ENCODE measurements at places on chromosomes 5 and 9. TPM values are rescaled to one million over a fixed set of nuclear protein-coding genes. Genes with fewer than 3 reads are reported as not detected.

NOXA1 gene
- total RNA-seq: 0.51 TPM

GRCh38 chr9:4987961-4988421 is 2.9 kb downstream of the JAK2 start:
- DNase-seq: peak; percentile 77

- peak; percentile 59 for DNase-seq
These were observed 13.1 kb upstream of the BNC2 start for GRCh38 chr9:16883586-16883985.

- DNase-seq: no peak
These were observed 60.9 kb upstream of the CACNA1B start for GRCh38 chr9:137816531-137817235.

DNA sequence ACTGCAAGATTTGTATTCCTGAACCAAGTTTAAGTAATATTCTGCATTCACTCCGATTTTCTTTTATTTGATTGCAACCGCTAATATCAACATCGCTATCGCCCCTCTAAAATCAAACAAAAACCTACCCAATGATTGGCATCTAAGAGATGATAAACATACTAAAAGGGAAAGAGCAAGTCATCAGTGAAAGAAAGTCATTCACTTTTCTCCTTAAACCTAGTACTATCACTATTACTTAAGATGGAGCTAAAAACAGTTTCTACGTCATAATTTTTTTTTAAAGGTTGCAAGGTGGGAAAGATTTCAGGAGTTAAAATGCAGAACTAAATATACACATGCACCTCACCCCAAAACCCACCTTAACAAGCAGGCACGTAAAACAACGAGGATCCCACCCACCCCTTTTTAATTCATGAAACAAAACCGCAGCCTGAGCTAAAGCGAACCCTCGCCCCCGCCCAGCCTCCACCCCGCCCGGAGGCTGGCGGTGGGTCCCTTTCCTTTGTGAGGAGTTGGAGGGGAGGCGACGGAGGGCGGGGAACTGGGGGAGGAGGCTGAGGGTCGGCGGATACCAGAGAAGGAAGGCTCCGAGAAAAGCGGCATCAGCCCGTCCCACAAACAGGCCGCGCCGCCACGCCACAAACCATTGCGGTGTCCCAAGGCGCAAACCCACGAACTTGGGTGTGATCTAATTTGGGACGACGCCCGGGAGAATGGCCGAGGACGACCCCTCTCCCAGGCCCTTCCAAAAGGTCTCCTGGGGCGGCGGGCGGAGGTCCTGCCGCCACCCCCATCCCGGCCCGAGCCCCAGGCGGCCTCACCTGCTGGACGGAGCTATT is 861 bp downstream of the UBQLN1 start:
- no peak for DNase-seq

DNA sequence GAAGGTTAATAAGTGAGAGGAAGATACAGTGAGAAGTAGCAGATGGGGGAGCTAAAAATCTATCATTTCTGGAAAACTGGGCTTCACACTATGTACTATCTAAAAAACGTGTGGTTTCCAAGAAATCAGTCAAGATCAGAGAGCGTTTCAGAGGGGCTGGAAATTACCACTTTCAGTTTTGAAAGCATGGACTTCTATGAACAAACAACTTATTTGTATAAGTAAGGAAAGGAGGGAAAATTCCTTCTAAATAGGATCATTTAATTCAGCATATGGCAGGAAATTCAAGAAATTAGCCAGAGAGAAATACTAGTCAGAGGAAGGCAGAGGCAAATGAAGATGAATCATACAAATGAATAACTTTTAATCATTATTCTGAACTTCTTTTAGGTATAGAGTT is 11.3 kb downstream of the TNC start:
- DNase-seq: peak; percentile 58

DNA sequence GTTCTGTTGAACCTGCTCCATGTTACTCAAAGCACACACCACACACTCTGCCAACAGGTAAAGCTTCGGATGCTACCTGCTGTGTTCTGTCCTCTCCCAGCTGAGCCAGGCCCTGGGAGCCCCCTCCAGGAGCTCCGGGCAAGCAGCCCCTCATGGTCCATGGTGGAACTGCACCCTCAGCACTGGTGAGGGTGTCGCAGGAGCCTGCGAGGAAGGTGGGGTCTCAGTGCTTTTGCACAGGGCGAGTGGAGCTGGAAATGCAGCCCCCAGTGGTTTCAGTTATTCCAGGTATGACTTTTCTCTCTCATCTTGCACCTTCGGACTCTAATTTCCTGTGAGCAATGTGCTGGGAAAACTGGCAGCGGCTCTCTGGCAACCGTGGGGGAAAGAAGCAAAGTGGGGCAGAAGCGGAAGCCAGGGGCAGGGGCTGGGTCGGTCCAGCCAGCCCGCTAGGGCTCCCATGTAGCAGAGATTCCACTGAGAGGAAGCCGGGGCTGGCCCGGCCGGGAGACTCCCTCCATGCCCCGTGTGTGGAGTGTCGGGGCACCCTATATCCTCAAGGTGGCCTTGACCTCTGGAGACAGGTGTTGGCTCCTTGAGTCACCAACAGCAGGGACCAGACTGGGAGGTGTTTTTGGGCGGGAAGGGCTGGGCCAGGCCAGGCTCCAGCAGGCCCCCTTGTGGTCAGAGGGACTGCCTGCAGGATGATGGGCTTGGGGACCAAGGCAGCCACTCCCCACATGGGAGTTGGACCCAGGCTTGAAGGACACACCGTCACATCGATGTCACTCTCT is 75.6 kb upstream of the PRSS3 start:
- DNase-seq: peak; percentile 18

DNA sequence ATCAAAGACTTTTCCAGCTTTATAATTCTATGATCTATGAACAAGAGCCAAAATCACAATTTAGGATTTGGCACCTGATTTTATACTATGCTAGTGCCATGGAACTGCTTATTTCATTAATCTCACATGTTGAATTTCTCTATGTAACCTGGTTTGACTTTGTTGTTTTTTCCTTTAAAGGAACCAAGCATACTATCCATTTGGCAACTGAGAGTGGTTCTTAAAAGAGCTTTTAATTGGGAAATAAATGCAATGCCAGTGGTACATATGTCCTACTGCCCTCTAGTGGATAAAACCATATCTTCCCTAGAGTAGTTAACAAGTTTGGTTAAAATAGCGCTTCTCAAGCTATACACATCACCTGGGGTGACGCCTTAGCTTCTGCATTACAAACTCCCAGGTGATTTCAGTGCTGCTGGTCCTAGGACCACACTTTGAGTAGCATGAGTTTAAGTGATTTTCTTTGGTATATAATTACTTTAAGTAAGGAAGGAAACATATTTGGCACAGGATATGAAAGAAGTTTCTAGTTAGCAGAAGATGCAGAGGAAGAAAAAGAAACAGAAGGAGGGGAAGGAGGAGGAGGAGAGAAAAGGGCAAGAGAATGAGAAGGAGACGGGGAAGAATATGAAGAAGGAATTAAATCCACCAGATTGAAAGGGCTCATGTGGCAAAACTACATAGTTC is 56.8 kb downstream of the FGF10 start:
- DNase-seq: peak; percentile 82

Data from PC-3 (cell line).